ENCODE measurements at places on chromosomes 3 and 15.

- DNase-seq = peak; percentile 55
These were observed 30.4 kb downstream of the PSTPIP1 start for GRCh38 chr15:77025083-77025901.

GRCh38 chr3:195903950-195904290, 4.4 kb downstream of the TNK2 start:
- no peak for DNase-seq

DNA sequence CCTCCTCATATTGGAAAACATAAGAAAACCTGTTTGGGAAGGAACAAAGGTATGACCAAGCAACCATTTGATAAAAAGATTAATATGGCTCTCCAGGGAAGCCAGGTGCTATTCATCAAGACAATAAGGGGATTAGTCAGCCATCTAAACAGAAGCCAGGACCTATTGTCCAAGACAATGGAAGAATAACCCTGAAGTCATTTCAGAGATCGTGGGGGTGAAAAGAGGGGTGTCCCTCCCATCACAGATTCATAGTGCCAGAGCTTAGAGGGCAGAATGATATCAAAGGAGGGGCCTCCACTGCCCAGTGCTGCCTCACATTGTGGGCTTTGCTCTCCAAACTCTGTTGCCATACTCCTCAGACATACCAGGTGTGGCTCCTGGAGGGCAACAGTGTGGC, 73.5 kb downstream of the DAPK2 start:
- no peak for DNase-seq

GRCh38 chr3:123297627-123297899, 95.8 kb downstream of the SEC22A start:
- DNase-seq = no peak

DNA sequence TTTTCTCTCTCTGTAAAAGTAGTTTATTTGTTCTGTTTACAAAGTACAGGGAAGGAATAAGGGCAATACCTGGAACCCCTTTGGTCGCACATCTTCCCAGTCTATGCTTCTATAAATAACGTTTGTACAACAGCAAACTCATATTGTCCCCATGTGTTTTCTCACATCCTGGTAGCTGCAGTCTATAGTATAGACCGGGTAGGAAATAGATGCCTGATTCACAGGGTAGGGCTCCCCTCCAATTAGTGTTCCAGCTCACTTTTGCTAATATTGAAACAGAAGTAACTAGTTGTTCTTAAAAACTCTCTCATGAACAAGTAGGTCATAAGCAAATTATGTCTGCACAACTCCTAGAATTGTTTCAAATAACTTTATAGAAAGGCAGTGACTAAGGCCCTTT, 17.7 kb downstream of the ATG7 start:
- no peak for DNase-seq

DNA sequence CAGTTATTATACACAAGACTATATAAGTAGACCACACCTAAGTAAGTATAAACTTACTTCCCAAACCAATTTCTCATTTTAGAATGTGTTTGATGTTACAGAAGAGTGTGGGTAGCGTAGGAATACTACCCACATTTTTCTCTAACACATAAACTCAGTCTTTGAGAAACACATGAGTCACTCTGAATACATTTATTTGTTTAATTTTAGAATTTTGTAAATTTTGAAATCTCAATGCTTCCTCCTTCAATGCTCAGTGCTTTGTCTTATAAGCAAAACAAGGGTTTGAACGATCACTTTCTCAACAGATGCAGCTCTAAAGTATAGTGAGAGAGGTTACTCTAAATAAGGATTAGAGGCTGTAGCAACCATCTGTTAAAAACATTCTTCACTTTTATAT, 700.8 kb downstream of the SI start:
- DNase-seq = no peak

- no peak for DNase-seq
These were observed 26.7 kb downstream of the FLNB start for GRCh38 chr3:58034738-58035523.

Data from left forelimb (tissue), 1 donor.